ENCODE measurements at places on chromosomes 13 and 19.

- DNase-seq, result no peak
Observed at GRCh38 chr19:28456708-28457320, 756.1 kb downstream of the UQCRFS1 start.

GRCh38 chr19:15294561-15294990 lies 37.8 kb downstream of the BRD4 start:
- no peak for DNase-seq

DNA sequence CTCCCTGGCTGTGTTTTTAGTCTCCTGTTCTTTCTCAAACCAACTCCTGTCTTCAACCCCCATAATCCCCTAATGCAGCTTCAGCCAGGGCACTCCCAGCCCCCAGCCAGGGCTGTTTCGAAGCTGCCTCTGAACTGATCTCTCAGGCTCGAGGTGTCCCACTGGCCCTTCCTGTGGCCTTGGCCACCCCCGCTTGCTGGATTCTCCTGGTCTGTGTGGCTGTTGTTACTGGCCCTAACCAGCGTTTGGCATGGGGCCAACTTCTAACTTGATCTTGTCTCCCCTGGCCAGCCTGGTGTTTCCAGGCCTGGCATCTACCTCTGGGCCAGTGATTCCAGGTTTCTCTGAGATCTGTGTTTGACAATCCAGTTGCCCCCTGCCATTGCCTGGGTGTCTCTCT lies 11.0 kb downstream of the XAB2 start:
- no peak for DNase-seq

- DNase-seq, result no peak
Observed at GRCh38 chr19:1206150-1206863, 729 bp downstream of the STK11 start.

- no peak for DNase-seq
Observed at GRCh38 chr19:48962029-48962848, 2.9 kb upstream of the FTL start.

GRCh38 chr13:23588666-23589065 lies 18.5 kb downstream of the TNFRSF19 start:
- DNase-seq, result no peak

GRCh38 chr13:106617561-106617960 lies 49.6 kb upstream of the ARGLU1 start:
- no peak for DNase-seq

GRCh38 chr19:16585808-16586476 lies 13.7 kb upstream of the SLC35E1 start:
- DNase-seq, result no peak

DNA sequence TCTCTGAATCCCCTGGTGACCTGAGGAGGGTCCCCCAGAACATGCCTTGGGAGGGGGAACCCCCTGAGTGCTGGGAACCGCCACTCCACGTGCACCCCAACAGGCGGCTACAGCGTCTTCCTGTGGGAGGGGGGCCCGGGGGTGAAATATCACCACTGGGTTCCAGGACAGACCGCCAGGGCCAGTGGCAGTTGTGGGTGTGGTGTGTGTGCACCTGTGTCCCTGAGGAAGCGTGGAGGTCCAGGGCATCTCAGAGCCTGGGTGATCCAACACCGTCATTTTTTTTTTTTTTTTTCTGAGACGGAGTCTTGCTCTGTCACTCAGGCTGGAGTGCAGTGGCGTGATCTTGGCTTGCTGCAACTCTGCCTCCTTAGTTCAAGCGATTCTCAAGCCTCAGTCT lies 4.2 kb downstream of the ADGRE5 start:
- DNase-seq, result no peak

DNA sequence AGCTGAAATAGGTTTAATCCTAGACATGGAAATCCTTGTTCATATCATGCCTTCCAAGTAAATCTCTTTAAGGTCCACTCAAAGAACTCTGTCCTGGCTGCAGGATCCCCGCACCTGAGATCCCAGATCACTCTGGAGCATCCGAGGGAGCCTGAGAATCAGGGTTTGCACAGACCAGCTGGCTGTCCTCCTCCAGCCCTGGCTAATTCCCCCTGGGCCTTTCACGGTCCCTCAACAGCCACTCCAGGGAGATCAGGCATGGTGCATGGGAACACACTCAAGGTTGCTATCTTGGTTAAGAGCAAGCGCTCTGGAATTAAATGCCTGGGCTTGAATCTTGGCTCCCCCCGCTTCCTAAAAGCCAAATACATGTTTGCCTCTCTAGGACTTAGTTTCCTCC lies 130.8 kb downstream of the IRS2 start:
- no peak for DNase-seq

GRCh38 chr13:30412346-30412745 lies 9.9 kb upstream of the UBE2L5 start:
- DNase-seq, result no peak

- DNase-seq, result no peak
Observed at GRCh38 chr13:76647550-76647949, 238.7 kb downstream of the KCTD12 start.

- no peak for DNase-seq
Observed at GRCh38 chr19:50490991-50491472, 14.4 kb upstream of the GARIN5A start.

GRCh38 chr13:96794669-96795068 lies 199.6 kb downstream of the OXGR1 start:
- DNase-seq, result no peak

- DNase-seq, result no peak
Observed at GRCh38 chr19:8504919-8505318, 2.5 kb upstream of the PRAM1 start.

- no peak for DNase-seq
Observed at GRCh38 chr19:46935066-46935663, 74.4 kb downstream of the ARHGAP35 start.

DNA sequence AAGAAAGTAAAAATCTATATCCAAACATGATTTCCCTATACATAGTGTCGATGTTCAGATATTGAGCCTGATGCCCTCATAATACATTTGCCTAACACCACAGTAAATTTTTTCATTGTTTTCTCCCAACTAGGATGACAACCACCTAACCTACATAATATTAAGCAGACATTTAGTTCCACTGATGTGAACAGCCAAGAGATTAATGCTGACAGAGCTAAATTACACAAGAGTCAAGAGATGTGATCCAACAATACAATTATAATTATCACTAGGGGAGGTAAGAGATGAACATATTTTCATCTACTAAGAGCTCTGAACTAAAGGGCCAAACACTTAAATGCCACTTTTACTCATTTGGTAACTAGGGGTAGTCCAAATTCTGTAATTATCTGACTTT lies 145.9 kb downstream of the DACH1 start:
- no peak for DNase-seq

All from GM18507 (cell line).